ENCODE measurements at places on chromosomes 16 and 17. TPM values are rescaled to one million over a fixed set of nuclear protein-coding genes. Genes with fewer than 3 reads are reported as not detected.

- DNase-seq, result no peak
- H3K4me3 ChIP-seq, result no peak overlapping the region
- no peaks in the 10 kb centered on the region for H3K27me3 ChIP-seq
- peaks cover 13% of the 10 kb centered on the region for H3K4me1 ChIP-seq
- no peak overlapping the region for H3K27ac ChIP-seq
- no peaks in the 10 kb centered on the region for H3K36me3 ChIP-seq
Measured at GRCh38 chr17:9468937-9469336, 106.7 kb downstream of the STX8 start.

- no peaks in the 10 kb centered on the region for H3K4me1 ChIP-seq
- peak; percentile 16 for DNase-seq
- H3K27ac ChIP-seq, result no peak overlapping the region
- H3K36me3 ChIP-seq, result peaks cover 44% of the 10 kb centered on the region
- H3K27me3 ChIP-seq, result no peaks in the 10 kb centered on the region
Measured at GRCh38 chr17:61833536-61834193, 29.7 kb downstream of the BRIP1 start.

DNA sequence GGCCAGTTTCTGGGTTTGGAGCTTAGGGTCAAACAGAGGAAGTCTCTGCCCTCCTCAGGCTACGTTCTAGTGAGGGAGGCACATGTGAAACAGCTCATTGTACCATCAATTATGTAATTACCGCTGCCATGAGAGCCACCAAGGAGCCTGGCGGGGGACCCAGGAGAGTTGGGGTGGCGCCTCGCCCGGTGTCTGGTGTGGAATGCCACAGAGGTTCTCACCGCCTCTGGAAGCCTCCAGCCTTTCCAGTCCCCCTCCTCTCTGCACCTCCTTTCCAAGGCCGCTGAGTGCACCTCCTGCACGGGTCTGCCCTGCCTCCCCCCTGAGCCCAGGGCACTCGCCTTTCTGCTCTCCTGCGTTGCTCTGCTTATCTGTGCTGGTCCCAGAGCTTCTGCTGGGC lies 51.4 kb downstream of the SREBF1 start:
- H3K36me3 ChIP-seq, result no peaks in the 10 kb centered on the region
- H3K27ac ChIP-seq, result no peak overlapping the region
- H3K4me1 ChIP-seq, result peaks cover 52% of the 10 kb centered on the region
- H3K27me3 ChIP-seq, result no peaks in the 10 kb centered on the region
- DNase-seq, result no peak
- no peak overlapping the region for H3K4me3 ChIP-seq

DNA sequence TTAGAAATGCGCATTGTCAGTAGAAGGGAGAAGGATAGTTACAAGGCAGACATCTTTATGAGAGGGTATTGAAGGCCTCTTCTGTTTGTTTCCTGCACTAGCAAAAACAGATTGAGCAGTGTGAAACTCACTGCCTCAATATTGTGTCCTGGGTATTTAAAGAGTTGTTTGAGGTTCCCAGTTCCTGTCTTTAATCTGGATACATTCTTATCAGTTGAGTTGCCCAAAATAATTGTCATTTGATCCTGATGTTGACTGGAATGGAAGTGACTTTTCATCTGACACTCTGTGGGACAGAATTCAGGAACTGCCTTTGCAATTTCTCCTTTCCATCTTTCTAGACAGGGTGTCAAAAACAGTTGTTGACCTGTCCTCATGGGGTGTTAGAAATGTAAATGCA lies 1.7 kb downstream of the ATP6V0A1 start:
- peaks cover 17% of the 10 kb centered on the region for H3K4me1 ChIP-seq
- no peak for DNase-seq
- H3K27ac ChIP-seq, result no peak overlapping the region
- H3K36me3 ChIP-seq, result peaks cover 12% of the 10 kb centered on the region
- H3K4me3 ChIP-seq, result no peak overlapping the region
- no peaks in the 10 kb centered on the region for H3K27me3 ChIP-seq

- H3K4me3 ChIP-seq, result no peak overlapping the region
- H3K27me3 ChIP-seq, result no peaks in the 10 kb centered on the region
- peaks cover 7% of the 10 kb centered on the region for H3K36me3 ChIP-seq
- no peak overlapping the region for H3K27ac ChIP-seq
Measured at GRCh38 chr17:37039269-37039668, 90.5 kb downstream of the AATF start.

GRCh38 chr17:50122945-50123344 lies 7.0 kb downstream of the SAMD14 start:
- no peaks in the 10 kb centered on the region for H3K36me3 ChIP-seq
- DNase-seq, result no peak
- no peak overlapping the region for H3K27ac ChIP-seq
- no peak overlapping the region for H3K4me3 ChIP-seq
- no peaks in the 10 kb centered on the region for H3K27me3 ChIP-seq

DNA sequence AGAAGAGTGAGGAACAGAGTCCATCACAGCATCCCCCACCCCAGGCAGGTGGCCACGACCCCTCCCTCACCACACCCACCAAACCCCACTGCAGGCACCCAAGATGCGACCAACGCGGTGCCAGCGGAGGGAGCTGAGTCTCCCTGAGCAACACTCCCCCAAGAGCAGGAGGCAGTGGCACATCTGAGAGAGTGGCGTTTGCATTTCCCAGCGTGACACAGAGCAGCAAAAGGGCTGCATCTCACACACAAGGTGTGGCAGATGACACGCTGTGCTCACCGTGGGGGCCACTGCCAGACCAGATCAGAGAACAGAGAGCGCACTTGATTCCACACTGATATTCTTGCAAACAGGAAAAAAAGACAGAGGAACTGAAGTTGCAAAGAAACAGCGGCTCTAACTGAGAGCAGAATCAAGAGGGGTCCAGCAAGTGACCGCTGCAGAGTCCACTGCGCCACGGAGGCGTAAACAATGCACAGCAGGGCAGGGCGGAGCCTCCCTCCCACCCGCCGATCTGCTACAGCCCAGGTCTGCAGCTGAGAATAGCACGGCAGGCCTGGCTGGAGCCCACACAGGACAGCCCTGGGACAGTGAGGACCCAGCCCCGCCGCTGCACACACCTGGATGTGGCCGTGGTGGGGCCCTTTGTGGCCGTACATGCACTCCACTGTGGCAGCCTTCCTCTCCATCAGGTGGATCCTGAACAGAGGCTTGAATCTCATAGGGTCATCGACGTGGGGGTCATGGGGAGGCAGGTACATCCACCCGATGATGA lies 26.0 kb upstream of the C16orf95 start:
- peaks cover 5% of the 10 kb centered on the region for H3K36me3 ChIP-seq
- no peaks in the 10 kb centered on the region for H3K4me1 ChIP-seq
- no peaks in the 10 kb centered on the region for H3K27me3 ChIP-seq

Gene CIBAR2
- total RNA-seq, result 0.41 TPM

Gene APRT
- total RNA-seq, result 46.5 TPM

Gene ZNF652
- 28.2 TPM for total RNA-seq

Gene ZNF205
- 12.9 TPM for total RNA-seq
